AG09309 (cell line): ENCODE measurements at places on chromosomes 1 and 21.

DNA sequence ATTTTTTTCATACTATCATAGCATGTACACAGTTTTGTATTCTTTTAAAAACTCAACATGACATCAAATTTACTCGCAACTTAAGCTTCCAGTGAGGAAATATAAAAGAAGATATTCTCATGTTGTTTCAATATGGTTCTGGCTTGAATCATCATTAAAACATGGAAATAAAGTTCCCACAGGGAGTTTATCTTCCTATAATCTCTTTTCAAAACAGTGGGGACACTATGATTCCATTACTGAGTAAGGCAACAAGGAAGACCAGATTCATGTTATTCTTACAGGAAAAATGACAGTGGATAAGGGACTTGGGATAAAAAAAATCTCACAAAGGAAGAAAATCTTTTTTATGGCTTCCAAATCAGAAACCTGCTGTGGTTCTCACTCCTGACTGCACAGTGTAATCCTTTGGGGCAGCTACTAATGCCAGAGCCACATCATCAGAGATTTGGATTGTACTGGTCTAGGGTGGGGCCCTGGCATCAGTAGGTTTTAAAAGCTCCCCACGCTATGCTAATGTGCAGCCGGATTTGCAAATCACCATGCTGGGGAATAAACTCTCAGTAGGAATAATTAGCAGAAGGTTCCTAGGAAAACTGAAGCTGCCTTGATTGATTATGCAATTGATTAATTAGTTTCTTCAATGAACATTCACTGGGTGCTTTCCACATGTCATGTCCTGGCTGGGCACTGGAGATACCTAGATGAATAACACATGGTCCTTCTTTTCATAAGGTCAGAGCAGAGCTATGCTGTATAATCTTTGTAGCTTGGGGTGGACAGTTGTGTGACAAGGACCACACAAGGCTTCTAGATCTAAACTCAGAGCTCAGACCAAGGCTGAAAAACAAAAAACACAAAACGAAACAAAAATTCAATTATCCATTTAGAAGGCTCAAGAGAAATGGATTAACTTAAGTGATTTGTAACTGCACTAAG, 71.1 kb upstream of the C8B start:
- no peak for DNase-seq

DNA sequence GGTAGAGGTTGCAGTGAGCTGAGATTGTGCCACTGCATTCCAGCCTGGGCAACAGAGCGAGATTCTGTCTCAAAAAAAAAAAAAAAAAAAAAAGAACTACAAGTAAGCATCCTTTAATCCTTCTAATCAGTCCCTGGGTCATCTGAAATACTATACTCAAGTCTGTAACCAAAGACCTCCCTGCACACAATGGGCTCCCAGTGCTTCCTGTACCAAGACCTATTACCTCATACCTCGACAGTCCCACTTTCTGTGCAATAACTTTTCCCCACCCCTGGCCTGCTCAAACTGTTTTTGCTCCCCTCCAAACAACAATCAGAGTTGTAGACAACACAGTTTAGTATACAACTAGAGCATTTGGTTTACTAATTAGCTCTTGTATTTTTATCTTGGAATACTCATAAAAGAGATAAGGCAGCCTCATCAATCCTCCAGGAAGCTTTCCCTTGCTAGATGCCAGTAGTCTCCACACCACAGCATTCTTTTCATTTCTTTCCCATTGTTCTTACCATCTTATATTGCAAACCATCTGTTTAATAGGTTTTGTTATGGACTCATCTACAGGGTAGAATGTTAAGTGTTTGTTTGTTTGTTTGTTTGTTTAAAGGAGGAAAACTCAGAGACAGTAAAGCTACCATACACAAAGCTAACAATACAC, 19.2 kb upstream of the RLF start:
- peak; percentile 57 for DNase-seq

DNA sequence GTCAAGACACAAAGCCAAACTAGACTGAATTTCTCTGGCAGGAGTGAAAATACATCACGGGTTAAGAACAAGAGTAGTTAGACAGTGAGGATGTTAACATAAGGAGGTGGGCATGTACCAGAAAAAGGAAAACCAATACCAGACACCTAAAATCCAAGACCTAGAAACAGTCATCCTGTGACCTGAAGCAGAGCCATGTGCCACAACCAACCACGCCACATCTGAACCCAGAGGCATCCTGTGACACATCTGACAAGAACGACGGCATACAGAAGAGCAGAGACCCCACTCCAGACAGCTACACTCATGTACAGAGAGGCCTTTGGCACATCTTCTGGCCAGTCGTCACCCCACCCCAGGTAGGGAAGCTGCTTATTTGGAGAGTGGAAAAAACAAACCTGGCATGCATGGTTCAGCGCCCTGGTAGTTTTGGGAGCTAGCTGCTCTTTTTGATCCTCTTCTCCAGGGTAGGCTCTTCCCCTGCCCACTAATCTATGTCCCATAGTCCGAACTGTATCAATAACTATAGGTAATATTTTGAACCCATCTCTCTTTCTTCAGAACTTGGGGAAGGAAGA, 72.1 kb downstream of the SLC45A1 start:
- DNase-seq = no peak

DNA sequence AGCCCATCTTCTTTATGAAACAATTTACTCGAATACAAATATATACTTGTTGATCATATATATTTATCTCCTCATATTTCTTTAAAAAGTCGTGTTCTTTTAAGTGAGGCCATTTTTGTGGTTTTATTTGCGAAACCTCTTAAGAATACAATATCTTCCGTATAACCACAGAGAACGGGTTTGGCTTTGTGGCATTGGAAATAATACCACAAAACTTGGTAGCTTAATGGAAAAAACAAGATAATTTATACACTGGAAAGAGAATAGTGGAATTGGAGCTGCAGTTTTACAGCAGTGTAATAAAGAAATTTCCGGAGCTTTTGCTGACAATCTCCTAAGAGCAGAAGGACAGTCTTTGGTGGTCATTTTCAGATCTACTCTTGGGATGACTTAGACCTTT, 29.4 kb downstream of the PTGFR start:
- DNase-seq = peak; percentile 46

DNA sequence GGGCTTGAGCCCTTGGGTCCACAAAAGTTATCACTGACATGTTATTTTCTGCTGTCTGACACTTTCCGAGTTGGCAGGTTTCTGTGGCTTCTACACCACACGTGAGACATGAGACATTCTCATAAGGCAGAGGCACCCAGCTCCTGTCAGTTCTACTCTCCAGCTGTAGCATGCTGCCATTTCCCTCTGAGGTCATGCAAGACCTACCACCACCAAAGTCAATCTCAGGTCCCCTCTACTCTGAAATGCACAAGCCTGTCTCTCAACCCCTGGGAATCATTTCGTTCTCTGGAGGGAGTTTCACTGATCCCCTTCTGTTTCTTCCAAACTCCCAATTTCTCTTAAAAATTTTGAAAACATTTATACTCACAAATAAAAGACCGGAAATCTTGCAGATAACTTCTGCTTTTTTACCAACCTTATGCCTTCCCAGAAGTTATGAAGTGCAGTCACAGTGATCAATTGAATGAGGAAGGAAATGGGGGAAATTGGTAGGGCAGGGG, 39.5 kb upstream of the CR2 start:
- DNase-seq = no peak

- no peak for DNase-seq
These were observed at the start of gene HCRTR1 for GRCh38 chr1:31617218-31617915. HCRTR1 (plus strand) TSS chr1:31617689; CDS start chr1:31619193, 1,504 bp downstream.

GRCh38 chr1:97482022-97482421, 438.8 kb downstream of the DPYD start:
- no peak for DNase-seq

- no peak for DNase-seq
These were observed 18.5 kb downstream of the SON start for GRCh38 chr21:33561373-33561772.

GRCh38 chr1:228347181-228347580, 59.5 kb downstream of the TRIM11 start:
- DNase-seq = no peak

DNA sequence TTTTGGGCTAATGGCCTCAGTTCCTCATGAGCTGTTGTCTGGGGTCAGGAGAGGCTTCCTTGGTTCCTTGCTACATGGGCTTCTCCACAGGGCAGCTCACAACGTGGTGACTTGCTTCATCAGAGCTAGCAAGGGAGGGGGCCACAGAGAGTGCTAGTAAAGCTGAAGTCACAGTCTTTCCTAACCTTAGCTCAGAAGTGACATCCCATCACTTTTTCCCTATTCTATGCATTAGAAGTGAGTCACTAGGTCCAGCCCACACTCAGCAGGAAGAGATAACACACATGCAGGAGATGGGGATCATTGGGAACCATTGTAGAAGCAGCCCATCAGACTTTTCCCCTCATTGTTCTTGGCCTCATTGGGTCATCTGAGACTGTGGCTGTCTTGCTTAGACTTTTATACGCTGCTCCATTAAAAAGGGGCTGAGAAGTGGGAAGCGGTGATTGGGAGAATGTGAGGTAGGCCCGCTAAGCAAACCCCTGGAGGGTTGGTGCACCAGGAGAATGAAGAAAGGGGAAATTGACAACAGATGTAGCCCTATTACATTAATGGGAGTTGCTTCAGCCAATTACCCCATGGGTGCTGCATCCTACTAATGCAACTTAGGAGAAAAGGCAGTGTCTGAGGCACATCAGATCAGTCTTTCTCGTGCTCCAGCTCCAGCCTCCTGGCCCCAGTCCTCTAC, 22.1 kb upstream of the IGSF21 start:
- no peak for DNase-seq

- DNase-seq = no peak
These were observed 13.9 kb upstream of the ALPL start for GRCh38 chr1:21495225-21495820.

DNA sequence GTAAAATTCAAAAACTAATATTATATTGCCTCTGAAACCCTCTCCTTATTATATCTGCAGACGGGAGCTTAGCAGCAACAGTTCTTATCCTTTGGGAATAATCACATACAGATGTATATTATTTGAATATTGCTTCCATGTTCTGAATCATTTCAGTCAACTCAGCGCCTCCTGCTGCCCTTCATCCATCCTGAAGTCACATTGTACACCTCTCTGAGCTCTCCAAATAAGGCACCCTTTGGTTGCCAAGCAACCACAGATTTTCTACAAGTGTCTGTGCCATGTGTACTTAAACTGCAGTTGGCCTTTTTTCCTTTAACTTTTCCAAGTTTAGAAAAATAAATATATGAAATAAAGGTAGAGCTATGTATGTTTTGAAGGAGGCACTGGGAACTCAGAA, 384.3 kb downstream of the LRRIQ3 start:
- no peak for DNase-seq

DNA sequence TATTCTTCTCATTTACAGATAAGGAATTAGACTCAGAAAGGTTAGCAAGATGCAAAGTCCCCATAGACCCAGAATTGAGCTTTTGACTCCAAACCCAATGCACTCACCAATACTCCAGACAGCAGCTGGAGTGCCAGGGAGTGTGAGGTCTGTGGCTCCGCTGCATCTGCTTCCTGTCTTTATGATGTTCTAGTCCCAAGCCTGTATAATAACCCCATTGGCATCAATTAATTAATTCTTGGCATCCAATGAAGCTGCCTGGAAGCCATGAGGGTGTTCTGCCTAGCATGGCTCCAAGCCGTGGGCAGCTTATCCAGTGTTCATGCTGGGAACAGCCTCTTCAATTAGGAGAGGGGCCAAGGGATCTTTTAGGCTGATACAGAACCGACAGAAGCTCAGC, 188.7 kb downstream of the GIPC2 start:
- no peak for DNase-seq

- DNase-seq = no peak
These were observed 72.8 kb downstream of the PBX1 start for GRCh38 chr1:164631751-164632150.

DNA sequence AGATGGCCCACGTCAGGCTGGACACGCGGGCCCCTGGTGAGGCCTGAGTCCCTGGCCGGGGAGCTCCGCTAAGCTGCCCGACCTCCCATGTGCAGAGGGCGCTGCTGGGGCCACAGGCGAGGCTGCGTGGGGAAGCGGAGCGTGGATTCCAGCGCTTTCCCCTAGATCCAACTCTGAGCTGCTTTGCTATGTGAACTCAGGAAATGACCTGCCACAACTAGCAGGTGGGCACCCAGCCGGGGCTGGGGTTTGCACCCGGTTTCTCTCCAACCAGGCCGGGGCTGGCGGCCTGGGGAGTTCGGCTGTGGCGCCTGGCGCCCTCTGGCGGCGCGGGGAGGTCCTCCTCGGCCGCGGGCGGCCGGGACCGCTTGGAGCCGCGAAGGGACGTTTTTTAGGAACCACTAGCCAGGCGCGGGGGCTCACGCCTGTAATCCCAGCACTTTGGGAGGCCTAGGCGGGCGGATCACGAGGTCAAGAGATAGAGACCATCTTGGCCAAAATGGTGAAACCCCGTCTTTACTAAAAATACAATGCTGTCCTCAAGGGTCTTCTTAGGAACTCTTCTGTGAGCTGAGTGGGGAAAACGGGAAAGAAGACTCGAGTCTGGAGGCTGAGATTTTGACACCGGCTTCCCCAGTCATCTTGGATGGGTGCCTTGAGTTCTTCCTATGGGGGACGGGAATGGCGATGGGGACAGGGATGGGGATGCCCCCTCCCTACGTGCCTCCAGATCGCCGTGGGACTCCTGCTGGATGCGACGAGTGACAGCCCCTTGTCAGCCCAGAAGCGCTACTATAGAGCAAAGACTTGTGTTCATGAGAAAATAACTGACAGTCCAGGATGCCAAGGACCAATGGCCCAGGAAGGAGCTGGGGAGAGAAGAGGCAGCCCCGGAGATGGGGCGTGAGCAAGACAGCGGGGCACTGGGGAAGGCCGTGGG, 12.6 kb downstream of the PYCR2 start:
- no peak for DNase-seq

- no peak for DNase-seq
These were observed 171.3 kb upstream of the NRIP1 start for GRCh38 chr21:15236111-15236510.

DNA sequence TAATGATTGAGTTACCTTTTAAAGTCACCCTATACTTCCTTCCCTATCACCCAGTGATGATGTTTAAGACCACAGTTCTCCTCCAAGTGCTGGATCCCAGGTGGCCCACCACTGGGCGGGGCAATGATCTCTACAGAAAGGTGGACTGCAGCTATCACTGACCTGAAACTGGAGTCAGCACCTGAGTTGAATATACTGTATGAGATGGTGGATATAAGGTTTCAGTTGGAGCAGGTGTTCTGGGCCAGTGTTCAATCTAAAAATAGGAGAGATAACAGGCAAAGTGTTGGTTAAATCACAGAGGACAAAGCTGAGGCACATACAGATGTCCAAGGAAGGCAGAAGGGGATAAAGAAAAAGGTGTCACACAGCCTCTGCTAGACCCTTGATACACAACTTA, 96.6 kb downstream of the SIPA1L2 start:
- no peak for DNase-seq

GRCh38 chr1:38908821-38909220, 27.4 kb upstream of the GJA9 start:
- no peak for DNase-seq

DNA sequence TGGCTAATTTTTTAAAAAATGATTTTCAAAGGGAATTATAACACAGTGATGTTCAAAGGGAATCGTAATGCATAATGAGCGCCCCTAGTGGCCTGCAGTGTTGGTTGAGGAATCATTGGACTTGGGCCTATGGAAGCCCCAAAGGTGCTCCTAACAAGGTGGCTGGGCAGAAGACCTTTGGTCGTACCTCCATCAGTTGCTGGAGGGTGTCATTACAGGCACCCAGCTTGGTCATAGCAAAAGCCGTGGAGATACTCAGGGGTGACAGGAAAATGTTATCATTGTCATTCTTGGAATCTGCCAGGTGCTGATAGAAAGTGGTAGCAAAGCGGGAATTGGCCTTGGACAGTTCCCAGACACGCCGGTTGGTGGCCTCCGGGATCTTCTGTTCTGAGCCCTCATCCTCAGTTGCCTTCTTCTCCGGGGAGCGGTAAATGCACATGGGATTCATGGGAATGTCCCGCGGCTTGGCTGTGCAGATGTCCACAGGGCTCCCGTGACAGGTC, 2.7 kb downstream of the SERPINC1 start:
- DNase-seq = no peak
